ENCODE measurements at places on chromosomes 6 and 20.

DNA sequence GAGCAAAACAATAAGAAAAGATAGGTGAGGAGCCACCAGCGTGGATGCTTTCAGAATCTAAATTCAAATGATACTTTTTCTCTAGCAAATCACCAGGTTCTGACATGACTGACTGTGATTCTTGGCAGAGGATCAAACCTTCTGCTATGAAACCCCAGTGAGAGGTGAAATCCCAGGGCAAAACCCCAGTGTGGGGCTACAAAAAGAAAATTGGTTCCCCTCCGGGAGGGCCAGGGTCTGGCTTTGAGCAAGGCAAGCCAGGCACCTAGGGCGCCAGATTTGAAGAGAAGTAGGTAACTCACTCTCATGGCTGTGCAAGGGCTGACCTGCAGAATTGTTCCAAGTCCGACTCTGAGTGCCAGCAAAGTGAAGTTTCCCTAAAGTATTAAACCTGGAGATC lies 20.2 kb upstream of the RALGAPA2 start:
- DNase-seq: no peak

- no peak for DNase-seq
Observed at GRCh38 chr20:3258429-3258828, 19.4 kb upstream of the SLC4A11 start.

DNA sequence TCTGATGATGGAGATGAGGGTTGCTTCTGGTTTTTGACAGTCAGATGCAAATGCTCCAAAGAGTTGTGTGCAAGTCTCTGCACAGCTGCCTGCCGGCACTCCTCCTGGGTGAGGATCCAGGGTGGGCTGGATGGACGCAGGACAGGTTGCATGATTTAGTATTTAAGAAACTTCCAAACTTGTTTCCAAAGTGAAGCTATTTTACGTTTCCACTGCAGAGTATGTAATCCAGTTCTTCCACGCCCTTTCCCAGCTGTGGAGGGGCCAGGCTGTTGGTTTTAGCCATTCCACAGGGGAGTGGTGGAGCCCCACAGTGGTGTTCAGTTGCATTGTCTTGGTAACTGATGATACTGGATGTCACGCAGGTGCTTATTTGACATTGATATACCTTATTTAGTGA lies 157.3 kb downstream of the THBS2 start:
- no peak for DNase-seq

GRCh38 chr6:79713701-79714322 lies 82.7 kb downstream of the SH3BGRL2 start:
- DNase-seq: peak; percentile 2

All from stimulated activated naive CD4-positive, alpha-beta T cell treated with Interleukin-2 at 50 U/mL for 16 hours (primary cell).